GM13976 (cell line): ENCODE measurements at places on chromosomes 5 and 9.

DNA sequence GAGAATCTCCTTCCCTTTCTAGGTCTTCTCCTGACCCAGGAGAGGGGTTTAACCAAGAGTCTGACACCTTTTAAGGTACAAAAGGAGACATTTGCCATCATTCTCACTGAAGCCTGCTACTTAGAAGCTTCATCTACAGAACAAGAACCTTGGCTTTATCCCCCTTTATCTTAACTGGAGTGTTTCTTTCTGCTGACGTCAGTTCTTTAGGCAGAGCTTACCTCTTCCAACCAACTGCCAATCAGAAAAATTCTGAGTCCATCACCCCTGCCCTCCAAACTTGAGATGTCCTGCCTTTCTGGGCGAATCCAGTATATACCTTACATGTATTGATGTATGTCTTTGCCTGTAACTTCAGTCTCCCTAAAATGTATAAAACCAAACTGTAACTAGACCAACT lies 37.2 kb downstream of the PLEKHG4B start:
- DNase-seq = no peak

DNA sequence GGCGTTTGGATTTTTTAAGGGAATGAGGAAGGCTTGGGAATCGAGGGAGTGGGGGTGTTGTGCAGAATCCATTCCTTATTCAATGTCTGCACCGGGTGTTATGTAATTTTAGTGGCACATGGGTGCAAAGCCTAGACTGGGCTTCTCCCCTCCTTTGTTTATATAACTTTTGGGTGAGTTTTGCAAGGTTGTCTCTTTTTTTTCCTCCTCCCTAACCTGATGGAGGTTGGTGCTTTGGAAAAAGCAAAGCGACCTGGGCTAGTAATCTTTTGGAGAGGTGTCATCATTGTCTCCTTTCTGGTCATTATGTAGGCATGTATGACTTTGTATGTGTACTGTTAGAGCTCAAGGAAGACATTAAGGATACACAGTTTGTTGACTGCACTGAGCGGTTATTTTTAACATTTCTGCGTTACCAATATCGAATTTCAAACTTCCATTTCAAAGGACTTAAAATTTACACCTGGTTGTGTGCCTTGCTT lies 3.1 kb downstream of the SMARCA2 start:
- DNase-seq = no peak

DNA sequence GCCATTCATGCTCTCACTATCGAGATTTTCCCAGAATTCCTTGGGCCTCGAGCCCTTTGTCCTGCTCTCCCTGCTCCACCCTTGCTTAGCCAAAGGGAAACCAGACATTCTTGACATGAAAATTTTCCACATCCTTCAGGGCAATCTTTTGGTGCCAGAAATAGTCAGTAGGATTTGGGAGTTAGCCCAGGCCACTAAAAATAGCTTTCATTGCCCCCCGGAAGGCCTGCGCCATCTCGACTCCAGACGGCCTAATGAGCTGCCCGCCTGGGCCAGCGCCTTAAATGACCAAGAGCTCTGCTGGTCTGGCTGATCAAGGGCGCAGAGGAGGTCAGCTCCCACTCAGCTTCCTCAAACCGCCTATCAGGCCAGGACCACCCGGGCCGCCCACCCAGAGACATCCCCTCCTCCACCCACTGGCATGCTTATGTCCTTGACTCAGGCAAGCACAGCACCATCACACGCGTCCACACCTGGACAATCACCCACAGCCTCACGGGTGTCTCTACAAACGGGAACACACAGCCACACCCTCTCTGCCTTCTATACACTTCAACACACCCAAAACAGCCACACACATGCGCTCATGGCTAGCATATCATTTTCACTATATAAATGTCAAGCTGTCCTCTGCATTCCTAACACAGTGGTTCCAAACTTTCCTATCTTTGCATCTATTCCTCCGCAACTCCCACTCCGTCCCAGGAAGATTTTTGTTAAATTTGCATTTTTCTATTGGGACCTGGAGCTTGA lies 20.9 kb downstream of the DUSP1 start:
- DNase-seq = no peak

DNA sequence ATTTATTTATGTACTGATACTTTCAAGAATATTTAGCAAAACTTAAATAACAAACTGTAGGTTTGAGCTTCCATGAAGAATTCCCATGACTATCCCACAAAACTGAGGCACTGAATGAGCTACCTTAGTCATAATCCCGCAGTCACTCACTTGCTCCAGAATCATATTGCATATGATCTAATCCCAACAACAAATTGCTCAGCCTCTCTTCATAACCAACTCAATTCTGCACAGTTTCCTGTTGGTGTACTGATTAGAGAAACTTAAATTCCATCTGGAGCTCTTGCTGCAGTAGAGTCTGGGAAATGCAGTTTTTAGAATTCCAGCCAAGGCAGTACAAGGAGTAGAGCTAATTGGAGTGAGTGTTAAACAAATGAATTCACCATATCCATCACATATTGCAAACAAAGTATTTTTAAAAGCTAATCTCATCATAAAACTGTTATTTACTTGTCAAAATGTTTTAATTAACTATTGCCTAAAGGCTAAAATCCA lies 35.7 kb upstream of the CDH18 start:
- no peak for DNase-seq

DNA sequence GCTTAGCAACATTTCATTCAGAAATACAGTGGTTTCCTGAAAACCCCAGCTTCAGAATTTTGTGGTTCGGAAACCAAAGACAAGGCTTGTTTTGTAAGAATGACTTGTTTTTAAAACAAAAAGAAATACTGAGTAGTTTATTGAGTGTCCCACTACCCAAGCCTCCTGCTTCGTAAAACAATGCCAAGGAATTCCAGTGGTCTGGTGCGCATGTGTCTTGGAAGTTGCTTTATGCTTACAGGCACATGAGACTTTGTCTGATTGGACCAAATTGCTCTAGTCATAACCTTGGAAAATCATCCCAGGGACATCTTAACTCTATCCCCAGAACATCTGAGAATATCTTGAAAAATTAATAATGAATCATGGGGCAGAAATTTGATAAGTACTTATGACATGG lies 77.1 kb upstream of the FST start:
- no peak for DNase-seq

- DNase-seq = no peak
Observed at GRCh38 chr5:58770136-58770535, 187.3 kb downstream of the RAB3C start.

DNA sequence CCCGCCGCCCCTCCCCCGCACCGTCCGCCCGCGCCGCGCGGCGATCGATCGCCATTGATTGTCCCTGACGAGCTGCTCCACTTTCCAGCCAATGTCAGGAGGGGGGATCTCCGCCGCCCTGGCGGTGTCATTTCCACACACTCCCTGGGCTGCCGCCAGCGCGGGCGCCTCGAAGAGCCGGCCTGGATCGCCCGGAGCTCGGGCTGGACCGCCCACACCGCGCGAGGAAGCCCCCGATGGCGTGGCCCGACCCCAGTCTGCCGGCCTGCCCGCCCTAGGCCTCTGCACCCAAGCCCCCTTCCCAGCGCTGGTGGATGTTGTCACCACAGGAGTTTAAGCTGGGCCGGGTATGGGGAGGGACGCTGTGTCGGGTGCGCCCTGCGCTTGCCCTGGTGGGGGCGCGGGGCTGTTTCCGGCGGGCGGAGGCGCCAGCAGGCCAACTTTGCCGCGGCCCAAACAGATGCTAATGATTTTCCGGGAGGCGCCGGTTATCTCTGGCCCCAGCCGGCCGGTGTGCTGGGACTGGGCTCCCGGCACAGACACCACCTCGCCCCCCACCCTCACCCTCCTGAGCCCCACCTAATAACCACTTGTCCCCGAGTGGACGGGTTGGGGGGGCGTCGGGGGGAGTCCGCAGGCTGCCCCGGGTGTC lies 10.6 kb upstream of the CXXC5 start:
- DNase-seq = peak; percentile 88

GRCh38 chr5:41747301-41747700 lies 122.9 kb downstream of the OXCT1 start:
- DNase-seq = no peak

DNA sequence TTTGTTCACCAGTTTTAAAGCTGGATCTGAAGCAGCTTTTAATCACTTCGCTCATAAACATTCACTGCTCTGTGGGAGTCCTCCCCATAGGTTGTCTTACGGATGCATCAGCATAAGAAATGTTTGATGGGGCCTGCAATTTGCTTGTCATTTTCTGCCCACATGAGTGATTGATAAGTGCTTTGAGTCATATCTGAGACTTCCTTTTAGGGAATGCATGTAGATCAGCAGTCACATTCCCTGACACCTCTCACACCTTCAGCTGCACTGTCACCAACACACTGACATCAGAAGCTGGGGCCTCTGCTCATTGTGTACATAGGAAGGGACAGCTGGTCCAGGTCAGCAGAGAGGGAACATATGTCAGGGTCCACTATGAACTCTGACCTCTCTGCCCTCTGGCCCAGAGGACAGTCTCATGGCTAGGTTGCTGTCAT lies 84.1 kb upstream of the SPATA31D4 start:
- DNase-seq = no peak

- DNase-seq = no peak
Observed at GRCh38 chr5:68266457-68266856, 50.9 kb downstream of the PIK3R1 start.

DNA sequence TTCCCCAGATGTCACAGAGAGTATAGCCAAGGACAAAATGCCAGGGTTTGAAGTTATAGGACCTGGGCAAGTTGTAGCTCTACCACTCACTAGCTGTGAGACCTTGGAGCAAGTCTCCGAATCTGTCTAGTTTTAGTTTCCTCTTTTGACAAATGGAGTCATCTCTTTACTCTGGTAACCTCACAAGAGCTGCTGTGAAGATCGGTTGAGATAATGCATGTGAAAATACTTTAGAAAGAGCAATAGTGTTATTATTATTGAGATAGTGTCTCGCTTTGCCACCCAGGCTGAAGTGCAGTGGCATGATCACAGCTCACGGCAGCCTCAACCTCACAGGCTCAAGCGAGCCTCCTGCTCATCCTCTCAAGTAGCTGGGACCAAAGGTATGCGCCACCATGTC lies 117.9 kb upstream of the NR5A1 start:
- no peak for DNase-seq

DNA sequence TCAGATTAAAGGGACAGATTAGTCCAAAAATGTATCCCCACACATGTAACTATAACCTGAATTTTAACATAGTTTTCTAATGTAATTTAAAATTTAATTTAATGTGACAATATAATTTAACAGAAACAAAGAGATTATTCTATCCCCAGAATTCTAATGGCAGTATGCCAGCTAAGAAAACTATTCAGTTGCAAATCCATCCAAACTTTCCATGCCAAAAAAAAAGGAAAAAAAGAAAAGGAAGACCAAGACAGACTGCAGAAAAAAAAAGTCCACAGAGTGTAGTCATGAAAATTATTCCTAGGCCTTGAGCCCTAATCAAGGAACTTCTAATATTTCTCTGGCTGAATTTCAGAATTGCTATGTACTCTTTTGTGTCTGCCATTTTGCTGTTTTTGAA lies 217.6 kb downstream of the CDH18 start:
- DNase-seq = no peak

GRCh38 chr9:114433720-114434255 lies 46.0 kb upstream of the AKNA start:
- no peak for DNase-seq

- DNase-seq = no peak
Observed at GRCh38 chr5:107119656-107120055, 551.1 kb downstream of the EFNA5 start.

DNA sequence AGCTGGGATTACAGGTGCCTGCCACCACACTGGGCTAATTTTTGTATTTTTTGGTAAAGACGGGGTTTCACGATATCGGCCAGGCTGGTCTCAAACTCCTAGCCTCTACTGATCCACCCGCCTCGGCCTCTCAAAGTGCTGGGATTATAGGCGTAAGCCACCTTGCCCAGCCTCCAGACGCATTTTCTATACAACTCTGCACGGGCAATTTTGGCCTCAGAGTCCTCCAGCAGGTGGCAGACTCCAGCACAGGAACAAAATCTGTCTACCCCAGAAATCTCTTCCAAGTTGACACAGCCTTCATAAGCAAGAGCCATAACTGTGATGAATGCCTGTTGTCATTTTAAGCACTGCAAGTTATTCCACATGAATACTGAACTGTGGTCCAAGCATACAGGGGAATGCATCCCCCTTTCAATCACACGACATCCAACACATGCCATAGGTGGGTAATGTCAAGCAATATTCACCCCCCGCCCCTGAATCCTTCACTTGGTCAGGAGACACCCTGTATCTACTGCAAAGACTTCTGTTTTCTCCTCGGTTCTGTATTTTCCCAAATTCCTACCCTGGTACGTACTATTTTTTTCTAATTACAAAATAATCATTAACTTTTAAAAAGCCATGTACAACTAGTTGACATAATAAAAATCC lies 50.8 kb downstream of the ALDH7A1 start:
- DNase-seq = peak; percentile 59

DNA sequence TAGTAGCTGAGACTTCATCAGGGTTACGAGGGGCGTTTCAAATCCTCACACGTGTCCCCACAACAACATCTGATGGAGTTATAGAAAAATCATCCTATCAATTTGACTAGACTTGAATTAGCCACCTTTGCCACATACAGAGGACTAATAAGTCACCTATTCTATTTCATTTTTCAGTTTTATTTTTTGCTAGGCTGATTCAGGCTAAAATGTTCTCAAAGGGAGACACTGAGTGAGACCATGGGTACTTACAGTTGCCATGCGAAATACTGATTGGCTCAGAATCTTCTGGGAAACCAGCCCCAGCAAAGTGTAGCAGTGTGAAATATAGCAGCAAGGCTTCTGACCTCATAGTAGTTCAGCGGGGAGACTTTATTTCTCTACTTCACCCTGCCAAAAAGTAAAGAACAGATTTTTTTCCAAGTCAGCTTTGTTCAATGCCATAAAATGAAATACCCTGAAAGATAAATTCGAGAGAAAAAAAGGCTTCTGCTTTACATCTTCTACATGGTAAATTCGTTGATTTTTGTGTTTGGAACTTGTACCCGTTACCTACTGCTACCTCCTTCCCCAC lies 69.9 kb downstream of the SEMA6A start:
- DNase-seq = no peak

DNA sequence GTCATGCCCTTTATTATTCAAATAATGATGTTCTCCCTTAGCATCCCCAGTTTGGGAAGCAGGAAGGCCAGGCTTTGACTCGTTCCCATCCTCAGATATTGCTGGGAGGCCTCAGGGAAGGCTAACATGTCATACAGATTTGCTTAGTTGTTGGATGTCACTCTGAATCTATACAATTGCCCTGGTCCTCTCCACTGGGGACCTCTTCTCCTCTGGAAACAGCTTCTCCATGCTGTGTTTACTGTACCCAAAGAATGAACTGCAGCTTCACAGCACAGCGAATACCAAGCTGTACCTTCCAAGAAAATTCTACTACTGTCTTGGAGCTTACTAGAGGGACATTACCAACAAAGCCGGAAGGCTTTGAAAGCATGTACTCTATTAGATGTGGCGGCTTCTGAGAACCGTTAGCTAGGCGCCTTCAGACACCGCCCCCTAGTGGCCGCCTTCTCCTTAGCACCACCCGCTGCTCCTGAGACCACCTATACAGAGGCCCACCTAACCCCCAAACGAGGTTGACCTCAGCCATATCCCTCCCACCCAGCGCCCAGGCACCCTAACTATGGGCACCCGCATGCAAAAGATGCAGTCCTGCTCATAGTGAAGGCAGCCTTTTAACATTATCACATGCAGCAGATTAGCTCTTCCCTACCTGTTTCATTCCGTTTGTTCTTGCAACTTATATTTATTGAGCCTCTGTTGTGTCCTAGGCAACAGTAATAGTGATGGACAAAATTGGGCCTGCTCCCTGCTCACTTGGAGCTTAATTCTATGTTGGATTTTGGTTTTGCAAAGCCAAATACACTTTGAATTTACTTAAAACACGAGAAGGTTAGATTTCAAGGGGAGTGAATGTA lies 34.9 kb upstream of the FOXI1 start:
- no peak for DNase-seq

GRCh38 chr5:107860044-107860443 lies 189.3 kb upstream of the EFNA5 start:
- DNase-seq = no peak
